Endodermal cell (in vitro differentiated cells): ENCODE measurements at places on chromosomes 13 and 19.
A peak's percentile ranks its signal among the peaks of the same experiment; 100 is the strongest.

GRCh38 chr13:50552424-50552966, 291.0 kb downstream of the DLEU7 start:
- no peak for DNase-seq

DNA sequence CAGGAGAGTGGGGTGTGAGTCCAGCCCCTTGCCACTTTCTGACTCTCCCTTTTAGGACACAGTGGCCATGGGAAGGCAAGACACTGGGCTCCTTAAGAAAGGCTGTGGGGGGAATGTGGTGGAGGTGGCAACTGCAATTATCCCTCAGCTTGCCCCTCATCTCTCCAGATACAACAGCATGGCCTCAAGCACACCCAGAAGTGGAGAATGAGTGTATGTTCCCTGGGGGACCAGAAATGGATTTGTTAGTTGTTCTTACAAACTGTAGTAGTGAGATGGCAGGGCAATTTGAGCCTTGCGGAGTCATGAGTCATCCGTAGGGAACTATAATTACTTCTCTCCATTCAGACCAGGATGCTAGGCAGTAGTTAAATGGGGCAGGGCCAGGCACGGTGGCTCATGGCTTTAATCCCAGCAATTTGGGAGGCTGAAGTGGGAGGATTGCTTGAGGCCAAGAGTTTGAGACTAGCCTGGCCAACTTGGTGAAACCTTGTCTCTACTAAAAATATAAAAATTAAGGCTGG, 25.6 kb upstream of the CXCL17 start:
- no peak for DNase-seq

- DNase-seq, result no peak
Observed at GRCh38 chr13:73901324-73902068, 232.7 kb downstream of the KLF12 start.

DNA sequence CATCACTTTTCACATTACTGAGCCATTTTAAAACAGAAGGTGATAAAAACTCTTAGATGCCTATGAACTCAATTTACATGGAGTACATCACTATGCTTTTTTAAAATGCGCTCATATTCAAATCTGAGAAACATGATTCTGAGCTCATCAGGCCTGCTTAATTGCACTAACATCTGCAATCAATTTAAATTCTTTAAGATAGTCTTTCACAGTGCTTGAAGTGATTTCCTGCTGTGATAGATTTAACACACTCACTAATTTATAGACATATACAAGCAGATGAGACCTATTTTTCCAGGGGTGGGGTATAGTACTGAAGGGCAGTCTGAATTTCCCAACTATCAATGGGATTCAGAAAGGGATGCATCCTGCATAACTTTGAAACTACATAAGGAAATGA, 82.9 kb downstream of the DIAPH3 start:
- no peak for DNase-seq

DNA sequence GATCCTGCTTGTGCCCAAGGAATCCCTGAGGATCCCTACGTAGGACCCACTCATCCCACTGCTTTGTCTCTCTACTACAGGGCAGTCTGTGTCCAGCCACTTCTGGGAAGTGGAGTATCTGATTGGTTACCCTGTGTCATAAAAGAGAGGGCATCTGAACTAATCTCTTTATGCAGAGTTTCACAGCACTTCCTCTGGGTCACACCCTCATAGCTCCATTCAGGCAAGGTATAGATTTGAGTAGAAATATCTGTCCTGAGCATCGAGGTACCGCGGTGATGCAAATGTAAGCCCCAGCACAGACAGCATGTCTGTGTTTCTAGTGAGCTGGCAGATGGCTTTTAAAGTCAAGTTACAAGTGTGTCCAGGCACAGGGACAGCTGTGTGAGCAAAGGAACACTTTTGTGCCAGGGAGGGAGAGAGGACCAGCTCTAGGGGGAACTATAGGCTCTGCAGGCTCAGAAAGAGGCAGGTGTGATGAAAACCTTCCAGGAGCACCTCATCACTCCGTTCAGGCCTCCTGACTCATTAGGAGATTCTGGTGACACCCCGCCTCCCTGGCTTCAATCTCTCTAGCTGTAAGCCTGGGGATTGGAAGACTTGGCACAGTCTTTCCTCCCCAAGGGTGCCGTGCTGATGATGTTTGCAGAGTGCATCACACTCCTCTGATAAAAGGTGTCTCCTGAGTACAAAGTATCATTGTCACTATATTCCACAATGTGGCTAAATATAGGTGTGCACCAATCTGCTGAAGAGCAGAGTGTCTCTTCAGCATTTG, 84.3 kb upstream of the UBL3 start:
- no peak for DNase-seq

- no peak for DNase-seq
Observed at GRCh38 chr19:34925278-34925855, 1.3 kb upstream of the ZNF30 start.

GRCh38 chr13:83007226-83007625, 875.0 kb downstream of the SLITRK1 start:
- DNase-seq, result no peak

- DNase-seq, result no peak
Observed at GRCh38 chr13:36360903-36361302, 14.7 kb upstream of the SPART start.

DNA sequence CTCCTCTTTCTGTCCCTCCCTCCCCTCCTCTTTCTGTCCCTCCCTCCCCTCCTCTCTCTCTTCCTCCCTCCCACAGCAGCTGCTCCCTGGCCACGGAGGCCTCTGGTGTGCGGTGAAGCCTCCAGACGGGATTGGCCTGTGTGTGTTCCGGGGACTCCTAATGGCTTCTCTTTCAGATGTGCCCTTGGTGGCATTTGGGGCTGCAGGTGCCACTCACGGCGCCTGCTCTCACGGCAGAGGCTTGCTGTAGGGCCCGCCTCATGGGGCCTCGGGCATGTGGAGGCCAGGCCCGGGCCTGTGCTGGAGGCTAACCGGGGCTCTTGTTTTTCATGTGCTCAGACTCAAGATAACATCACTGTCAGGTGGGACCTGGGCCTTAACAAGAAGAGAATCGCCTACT, 20.9 kb downstream of the UPF1 start:
- DNase-seq, result no peak

- DNase-seq, result peak; percentile 89
Observed at GRCh38 chr19:4971424-4971793, 2.5 kb downstream of the KDM4B start.

DNA sequence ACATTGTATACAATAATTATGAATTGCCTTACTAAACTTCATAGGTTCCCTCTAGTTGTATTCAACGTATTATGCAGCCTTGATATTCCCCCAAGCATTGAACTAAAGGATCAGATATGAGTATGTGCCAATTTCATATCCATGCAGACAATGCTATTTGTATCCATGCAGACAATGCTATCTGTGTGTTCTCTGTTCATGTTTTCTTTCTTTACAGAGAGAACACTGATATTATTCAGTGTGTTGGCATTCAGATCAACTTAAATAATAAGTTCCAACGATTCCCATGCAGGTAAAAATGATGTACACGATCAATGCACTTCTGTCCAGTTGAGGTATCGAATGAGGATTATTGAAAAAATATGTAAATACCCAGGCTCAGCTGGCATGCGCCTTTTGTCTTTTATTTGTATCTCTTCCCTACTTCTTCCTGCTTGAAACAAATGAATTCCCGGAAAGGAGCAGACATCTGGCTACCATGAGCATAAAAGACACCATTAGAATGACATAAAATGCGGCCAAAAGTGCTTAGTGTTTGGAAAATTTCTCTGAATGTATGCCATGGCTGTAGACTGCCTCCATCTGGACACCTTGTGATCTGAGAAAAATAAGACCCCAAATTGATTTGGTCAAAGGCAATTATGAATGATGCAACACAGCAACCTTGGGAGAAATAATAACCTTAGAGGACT, 731.5 kb downstream of the SLITRK1 start:
- DNase-seq, result no peak

DNA sequence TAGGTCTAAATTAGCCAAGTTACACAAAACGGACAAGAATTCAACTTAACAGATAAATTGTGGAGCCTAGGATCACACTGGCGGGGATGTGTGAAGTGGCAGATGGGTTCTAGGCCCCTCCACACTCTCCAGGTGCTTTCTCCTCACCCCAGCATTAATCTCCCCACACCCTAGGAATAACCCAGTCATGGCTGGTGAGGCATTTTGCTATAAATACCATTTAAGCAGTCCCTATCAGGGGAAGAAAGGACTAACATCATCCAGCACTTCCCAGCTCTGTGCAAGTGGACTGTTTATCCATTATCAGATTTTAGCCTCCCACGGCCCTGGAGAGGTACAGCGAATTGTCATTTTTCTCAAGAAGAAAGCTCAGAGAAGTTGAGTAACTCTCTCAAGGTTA, 154.9 kb downstream of the NUFIP1 start:
- no peak for DNase-seq

GRCh38 chr13:49258089-49258796, 10.5 kb downstream of the CDADC1 start:
- no peak for DNase-seq

GRCh38 chr19:50646074-50646807, 3.0 kb upstream of the C19orf81 start:
- no peak for DNase-seq

DNA sequence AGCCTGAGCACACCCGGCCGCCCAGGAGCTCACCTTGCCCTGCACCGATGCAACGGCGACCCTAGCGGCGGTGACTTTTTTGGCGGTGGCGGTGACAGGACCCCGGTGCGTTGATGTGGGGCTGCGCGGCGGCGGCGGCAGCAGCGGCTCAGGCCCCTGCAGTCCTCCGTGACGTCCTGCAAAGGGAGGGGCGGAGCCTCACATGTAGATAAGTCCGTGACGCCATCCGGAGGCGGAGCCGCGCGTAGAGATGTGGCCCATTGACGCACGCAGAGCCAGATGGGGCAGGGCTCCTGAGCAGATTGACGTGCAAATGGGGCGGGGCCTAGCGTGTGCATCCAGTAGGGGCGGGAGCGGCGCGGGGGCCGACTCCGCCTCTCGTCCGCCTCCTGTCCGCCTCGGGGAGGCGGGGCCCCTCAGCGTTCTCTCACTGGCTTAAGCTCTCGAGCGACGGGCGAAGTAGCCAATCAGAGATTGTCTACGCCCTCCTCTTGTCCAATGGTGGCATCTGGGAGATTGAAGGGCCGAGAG, at the start of gene RAB3A:
Gene RAB3A (minus strand): TSS at position 180 of the 531 bp plus-strand sequence. CDS start 1,302 bp downstream, outside the sequence.
- peak; percentile 100 for DNase-seq

- DNase-seq, result no peak
Observed at GRCh38 chr19:17054746-17055145, 20.5 kb downstream of the HAUS8 start.

DNA sequence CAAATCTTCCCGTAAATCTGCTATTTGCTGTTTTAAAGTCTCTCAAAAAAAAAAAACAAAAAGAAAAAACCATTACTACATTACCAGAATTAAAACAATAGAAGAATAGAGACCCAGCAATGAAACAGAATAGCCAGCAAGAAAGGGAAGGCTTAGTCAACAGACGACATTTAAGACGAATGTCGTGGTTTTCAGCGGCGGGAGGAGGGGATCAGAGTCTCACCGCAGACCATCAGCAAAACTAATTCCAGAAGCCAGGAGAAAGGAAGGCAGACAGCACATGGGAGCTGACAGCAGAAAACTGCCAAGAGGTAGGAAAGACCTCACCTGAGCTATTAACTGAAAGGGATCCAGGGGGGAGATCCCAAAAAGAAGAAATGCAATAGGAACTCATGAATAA, 128.9 kb downstream of the RNF17 start:
- DNase-seq, result no peak

GRCh38 chr13:59303433-59303832, 860.3 kb downstream of the DIAPH3 start:
- no peak for DNase-seq
